ENCODE measurements at places on chromosomes 7 and 10.

DNA sequence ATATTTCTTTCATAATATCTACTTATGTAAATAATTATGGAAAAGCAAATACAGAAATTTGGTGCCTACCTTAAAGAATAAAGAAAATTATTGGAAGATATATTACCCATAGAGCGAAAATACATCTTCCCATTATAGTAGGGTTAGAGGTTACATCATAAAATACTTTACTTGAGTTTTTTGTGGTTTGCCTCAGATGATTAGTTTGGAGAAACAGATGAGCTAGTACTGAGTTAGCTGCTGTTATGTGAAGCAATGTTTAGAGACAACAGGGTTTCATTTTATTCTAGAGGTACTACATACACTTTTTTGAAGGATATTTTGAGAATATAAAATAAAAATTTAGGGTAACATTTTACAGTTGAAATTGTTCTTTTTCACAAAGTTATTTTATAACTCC lies 2.9 kb upstream of the MLLT10 start:
- no peak for DNase-seq

DNA sequence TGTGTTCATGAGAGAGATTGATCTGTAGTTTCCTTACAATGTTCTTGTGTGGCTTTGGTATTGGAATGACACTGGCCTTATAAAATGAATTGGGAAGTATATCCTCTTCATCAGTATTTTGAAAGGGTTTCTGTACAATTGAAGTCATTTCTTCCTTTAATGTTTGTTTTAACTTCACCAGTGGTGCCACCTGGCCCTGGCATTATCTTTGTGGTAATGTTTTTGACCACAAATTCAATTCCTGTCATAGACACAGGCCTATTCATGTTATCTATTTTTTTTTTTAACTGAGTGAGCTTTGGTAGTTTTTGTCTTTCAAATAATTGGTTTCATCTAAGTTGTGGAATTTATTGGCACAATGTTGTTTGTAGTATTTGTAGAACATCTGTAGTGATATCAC lies 127.7 kb downstream of the CDK14 start:
- DNase-seq = no peak

GRCh38 chr7:7249814-7250213 lies 67.5 kb downstream of the C1GALT1 start:
- no peak for DNase-seq

DNA sequence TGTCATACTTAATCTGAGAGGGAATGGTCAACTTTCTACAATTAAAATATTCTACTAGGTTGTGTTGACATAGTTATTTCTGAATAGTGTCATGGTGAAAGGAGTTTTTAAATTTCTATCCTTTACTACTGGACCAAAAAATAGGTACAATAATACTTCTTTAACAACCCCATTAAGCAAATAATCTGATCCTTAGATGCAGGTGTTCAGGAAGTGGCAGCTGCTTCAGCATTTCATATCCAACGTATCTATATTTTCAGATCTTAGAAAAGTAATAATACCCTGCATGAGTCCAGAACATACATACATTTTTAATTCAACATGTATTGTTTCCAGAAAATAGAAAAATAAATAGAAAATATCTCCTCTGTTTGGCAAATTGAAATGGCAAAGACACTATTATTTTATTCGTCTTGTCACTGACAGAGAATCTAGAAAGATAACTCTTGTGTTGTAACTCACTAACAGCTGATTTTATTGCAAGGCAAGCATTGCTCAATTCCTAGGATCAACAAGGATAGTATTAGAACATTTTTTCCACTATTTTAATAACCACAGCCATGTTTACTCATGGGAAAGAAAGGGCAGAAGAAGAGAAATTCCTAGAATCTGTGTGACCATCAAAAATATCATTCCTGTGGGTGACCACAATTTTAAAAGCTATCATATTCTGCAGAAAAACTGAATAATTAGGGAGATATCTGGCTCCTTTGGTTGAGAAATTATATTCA lies 159.3 kb upstream of the CNTNAP2 start:
- DNase-seq = no peak

DNA sequence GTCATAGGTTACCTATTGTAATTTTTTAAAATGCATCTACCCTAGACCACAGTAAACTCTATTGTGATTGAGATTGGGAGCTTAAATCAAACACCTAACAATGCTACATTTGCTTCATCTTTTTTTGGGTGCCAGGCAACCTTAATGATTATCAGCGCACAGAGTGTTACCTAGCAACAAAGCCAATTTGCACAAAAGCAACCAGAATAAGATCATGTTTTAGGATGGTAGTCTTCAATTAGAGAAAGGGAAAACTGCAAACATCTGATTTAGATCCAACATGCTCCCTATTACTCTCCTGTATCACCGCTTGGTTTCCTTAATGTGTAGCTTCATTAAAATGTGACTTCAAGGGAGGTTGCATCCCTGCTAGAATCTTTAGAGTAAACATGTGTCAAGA lies 226.9 kb downstream of the ABCA13 start:
- no peak for DNase-seq

GRCh38 chr7:1345796-1346755 lies 113.2 kb downstream of the MICALL2 start:
- DNase-seq = no peak

- DNase-seq = peak; percentile 24
These were observed at the start of gene RAB19 for GRCh38 chr7:140403878-140404564. TSS of gene RAB19 (plus strand) at chr7:140404058. CDS start at chr7:140407647, 3,589 bp downstream.

GRCh38 chr7:15688279-15688626 lies 1.8 kb upstream of the MEOX2 start:
- no peak for DNase-seq

- DNase-seq = no peak
These were observed 1.2 kb upstream of the ZNF746 start for GRCh38 chr7:149498811-149499210.

GRCh38 chr10:122306282-122306681 lies 35.2 kb downstream of the BTBD16 start:
- no peak for DNase-seq
